Activated CD4-positive, alpha-beta T cell treated with anti-CD3 and anti-CD28 coated beads, Interleukin-2, amount 50 U/mL, for 24 hours (primary cell): ENCODE measurements at places on chromosomes 1 and 21.

DNA sequence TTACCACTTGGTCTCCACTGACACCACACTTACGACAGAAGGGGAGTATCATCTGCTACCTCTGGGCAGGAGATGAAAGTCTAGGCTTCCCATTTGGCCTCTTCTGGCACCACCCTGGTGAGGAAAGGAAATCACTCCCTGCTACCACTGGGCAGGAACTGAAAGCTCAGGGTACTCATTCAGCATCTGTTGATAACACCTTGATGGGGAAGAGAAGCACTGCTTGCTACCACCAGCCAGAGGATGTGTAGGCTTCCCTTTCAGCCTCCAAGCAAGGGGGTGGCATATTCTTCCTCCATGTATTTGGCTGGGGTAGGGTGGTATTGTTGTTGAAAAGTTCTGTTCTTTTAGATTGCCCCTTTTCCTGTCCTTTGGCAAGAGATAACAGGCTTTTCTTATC is 115.0 kb downstream of the ACBD6 start:
- DNase-seq, result no peak

DNA sequence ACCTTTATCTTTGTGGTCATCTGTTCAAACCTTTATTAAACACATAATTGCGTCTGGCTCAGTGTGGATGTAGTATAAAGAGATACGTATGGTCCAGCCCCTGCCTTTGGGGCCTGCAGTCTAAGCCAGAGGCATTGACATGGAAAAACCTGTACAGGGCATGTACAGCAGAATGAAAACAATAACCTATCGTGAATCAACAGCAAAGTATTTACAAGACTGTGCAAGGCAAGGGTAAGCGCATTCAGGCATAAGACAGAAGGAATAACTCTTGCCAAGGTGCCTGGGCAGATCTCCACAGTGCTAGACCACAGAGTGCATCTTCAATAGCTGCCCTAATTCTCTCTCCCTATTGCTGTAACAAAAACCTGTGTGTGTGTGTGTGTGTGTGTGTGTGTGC is 35.5 kb downstream of the KIRREL1 start:
- DNase-seq, result no peak

DNA sequence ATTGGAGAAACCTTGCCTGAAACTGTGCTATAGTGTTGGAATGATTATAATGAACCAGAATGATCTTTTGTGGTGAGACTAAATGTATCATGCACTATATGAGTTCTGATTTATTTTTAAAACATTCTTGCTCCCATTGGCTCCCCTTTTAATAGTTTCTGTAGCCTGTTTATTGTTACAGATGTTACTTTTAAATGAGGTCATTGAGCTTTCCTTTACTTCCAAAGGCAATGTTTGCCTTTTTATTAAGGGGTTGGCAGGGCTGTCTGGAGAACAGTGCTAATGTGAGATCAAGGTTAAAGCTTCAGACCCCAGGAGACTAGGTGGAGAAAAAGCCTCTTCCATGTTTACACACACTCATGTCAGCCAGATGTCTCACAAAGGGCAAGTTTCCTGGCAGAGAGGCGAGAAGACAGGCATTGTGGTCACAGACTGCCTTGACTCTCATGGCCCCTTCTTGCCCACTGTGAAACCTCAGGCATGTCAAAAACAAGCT is 120.6 kb upstream of the RAVER2 start:
- DNase-seq, result no peak

DNA sequence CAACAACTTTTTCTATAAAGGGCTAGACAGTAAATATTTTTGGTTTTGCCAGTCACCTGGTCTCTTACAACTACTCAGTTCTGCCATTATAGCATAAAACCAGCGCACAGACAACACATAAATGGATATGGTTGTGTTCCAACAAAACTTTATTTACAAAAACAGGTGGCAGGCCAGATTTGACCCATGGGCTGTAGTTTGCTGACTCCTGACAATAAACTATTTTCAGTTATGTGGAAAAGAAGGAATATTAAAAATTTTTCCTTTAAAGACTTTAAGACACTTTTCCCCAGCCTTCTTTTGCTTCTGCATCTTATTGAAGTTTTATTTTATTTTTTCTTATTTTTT is 16.0 kb downstream of the EIF2D start:
- DNase-seq, result no peak

DNA sequence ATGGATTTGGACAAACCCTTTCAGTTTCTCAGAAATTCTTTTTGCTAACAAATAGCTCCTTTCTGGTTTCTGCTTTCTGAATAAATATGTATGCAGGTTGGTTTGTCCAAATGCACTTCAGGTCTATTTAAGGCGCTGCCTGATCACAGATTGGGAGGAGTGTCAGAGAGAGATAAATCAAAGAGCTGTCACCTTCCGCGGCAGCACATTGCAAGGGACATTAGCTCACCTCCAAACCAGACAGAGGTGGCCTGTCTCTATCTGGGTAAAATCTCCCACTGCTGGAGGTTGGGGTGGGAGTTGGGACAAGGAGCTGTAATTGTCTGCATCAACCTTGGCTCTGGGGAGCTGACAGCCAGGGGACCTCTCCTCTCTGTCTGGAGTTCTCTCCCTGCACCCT is 25.2 kb downstream of the PRAMEF20 start:
- no peak for DNase-seq

- DNase-seq, result no peak
Measured at GRCh38 chr21:31514598-31514997, 144.9 kb upstream of the SOD1 start.

DNA sequence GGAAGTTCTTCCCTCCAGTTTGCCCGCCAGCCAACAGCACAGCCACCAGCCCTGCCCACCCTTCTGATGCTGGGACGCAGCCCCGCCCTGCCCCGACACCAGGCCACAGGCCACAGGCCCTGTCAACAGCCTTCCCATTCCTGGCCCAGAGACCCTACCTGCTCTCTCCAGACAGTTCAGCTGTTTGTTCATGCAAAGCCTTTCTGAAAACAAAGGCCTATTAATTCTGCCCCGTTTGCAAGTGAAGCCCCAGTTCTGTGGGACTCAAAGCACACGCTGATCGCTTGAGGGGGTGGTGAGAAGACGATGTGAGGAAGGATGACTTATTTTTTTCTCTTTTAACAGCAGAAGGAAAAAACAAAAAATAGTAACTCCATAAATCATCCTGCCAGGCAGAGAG is 55.4 kb upstream of the KIF26B start:
- no peak for DNase-seq

GRCh38 chr1:97925151-97925550 is 4.3 kb upstream of the DPYD start:
- DNase-seq, result no peak

DNA sequence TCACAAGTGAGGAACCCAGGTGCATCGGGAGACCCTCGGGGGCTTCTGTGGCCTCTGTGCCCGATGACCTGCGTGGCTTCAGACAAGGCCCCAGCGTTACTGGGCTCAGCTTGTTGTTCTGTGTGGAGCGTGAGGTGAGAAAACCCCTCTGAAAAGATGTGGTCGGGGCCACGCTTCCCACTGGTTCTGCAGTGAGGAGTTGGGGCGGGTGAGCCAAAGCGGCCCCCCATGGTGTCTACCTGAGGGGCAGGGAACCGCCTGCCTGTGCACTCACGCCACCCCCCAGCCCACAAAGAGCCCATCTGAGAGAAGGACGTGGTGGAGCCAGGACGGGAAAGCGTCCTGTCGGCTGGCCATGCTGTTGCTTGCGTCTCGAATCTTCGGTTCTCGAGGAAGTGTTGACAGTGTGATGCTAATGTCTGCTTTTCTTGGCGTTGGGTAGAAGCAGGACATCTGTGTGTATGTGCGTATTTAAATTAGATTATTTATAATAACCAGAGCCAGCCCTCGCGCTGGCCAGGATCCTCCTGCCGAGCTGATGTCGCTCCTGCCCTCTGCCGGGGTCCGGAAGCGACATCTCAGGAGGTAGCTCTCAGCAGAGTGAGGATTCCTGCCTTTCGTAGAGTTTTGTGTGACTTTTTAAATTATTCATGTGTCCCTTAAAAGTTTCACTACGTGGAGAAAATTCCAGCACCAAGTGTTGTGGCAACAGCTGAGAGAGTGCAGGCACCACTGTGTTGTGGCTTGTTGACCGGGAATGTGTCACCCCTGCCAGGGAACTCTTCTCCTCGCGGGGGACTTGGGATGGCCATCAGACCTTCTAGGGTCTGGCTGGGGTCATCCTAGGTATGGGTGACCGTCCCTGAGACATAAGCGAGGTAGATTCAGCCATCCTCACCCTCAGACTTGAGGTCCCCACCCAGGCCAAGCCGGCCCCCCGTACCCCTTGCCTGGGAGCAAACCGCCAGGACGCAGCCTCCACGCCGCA is 15.3 kb downstream of the TMEM201 start:
- no peak for DNase-seq

DNA sequence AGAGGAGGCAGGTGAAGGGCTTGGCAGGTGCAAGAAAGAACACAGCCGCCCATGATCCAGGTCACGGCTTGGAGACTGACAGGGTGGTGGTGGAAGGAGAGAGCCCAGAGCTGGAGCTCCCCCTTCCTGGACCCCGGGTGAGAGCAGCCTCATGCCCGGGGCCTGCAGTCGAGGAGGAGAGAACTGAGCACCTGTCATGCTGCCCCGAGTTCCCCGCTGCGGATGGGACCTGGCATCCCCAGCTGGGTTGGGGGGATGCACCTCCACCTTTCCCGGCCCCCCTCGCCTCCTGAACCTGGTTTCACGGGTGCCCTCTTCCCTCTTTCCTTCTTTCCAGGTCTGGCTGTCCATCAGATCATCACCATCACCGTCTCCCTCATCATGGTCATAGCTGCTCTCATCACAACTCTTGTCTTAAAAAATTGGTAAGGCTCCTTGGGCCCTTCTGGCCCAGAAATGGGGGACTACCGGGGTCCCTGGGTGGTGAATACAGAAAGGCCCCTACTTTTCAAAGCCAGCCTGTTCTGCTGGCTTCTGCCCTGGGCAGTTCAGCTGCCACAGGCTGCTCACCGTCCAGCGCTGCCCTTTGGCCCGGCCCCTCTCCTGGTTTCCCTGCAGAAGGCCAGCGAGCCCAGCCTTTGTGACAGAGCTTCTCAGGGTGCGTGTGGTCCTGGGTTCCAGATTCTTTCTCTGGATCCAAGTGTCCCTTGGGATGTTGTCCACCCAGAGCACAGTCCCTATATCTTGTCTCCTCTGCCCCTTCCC is 115.3 kb downstream of the AJAP1 start:
- DNase-seq, result no peak

DNA sequence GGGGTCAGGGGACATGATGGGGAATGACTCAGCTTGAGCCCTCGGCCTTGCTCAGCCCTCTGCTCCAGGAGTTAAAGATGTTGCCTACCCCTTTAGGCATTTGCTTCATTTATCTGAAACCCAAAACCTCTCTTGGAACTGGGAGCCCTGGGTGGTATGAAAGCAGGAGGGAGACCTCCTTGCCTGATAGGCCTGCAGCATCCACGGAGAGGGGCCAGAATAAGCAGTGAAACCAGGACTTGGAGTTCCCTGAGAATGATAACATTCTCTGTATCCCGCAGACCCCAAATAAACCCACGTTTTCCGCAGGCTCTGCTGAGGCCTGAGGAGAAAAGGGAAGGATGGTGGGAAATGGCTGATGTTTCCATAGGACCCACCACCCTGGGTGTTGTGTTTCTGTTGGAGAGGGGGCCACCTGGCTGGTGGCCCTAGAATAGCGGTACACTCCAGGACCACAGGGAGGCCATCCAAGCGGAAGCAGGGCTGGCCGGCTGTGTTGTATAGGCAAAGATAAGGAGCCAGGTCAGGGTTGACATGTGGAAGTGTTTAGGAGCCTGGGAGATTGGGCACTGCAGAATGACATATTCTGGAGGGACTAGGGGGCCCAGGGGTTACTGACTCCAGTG is 77.4 kb downstream of the FOXD2 start:
- DNase-seq, result no peak

DNA sequence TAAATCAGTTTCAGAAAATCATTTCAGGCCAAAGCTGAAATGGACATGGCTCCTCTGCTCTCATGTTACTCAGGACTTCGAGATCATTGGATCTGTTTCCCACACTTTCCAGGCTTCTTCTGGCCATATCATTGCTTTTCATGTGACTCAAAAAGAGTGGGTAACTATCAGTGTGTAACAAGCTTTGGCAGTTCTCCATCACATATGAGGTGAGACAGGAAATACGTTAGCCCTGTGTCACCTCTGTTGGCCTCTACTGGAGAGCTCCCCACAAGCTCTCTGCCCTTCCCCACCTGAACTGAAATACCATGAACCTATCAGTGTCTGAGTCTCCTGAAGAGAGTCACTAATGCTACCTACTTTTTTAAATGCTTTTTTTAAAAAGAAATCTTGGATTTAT is 128.2 kb downstream of the LBR start:
- no peak for DNase-seq

- no peak for DNase-seq
Measured at GRCh38 chr1:160226623-160227022, 21.4 kb downstream of the PEA15 start.
